Heart right ventricle (tissue), 16 donors: ENCODE measurements at places on chromosomes 1 and 21. TPM values are rescaled to one million over a fixed set of nuclear protein-coding genes. Genes with fewer than 3 reads are reported as not detected.

Gene KLHDC9
- polyA plus RNA-seq = 6.7 TPM

Gene BARHL2
- polyA plus RNA-seq = not detected

Gene DNALI1
- 9.4 TPM for polyA plus RNA-seq

Gene SLC30A2
- 3.6 TPM for polyA plus RNA-seq

Gene NFIA
- polyA plus RNA-seq = 11.2 TPM
